ENCODE measurements at places on chromosomes 16 and 17.
A peak's percentile ranks its signal among the peaks of the same experiment; 100 is the strongest.

DNA sequence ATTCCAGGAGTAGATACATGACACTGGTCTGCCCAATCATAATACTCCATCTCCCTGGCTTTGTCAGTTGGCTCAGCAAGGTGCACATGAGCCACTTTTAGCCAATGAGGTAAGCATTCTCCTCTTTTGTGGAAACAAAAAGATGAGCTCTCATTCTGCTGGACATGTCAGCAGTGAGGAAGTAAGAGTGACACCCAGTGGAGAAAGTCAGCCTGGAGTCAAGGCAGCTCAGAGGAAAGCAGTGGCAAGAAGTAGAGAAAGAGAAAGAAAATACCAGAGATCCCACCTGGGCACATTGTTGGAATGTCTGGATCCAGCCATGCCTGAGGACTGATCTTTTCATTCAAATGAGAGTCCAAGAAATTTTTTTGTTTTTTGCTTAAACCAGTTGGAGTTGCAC is 496.9 kb upstream of the C16orf82 start:
- DNase-seq = peak; percentile 11

DNA sequence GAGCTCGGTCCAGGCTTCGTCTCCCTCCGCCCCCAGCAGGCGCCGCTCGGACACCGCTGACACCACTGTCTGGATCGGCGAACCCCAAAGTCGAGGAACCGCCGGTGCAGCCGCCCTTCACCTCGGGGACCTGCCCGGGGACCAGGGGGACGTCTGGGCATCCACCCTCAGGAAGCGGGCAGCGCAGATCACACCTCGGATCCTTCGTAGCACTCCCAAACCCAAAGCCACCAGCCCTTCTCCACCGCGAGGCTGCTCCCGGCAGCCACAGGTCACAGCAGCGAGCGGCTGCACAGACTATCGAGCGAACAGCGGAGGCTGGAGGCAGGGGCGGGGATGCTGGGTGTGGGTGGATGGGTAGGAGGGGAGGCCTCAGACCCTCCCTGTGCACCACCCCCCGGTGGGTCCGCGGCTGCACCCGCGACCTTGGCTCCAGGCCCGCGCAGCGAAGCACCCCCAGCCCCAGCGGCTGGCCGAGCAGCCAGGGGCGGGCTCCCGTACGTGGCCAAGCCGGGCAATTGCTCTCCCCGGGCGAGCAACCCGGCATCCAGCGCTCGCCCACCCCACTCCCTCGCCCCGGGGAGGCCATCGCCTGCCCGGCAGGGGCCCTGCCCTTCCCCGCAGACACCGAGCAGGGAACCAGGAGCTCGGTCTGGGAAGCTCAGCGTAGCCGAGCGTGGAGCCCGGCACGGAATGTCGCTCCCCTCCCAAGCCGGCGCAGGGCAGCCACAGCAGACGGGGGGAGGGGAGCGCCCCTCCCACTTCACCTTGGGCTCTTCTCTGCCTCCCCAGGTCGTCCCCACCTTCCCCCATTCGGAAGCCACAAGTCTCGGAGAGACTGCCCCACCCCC is 1.0 kb downstream of the SDK2 start:
- no peak for DNase-seq

DNA sequence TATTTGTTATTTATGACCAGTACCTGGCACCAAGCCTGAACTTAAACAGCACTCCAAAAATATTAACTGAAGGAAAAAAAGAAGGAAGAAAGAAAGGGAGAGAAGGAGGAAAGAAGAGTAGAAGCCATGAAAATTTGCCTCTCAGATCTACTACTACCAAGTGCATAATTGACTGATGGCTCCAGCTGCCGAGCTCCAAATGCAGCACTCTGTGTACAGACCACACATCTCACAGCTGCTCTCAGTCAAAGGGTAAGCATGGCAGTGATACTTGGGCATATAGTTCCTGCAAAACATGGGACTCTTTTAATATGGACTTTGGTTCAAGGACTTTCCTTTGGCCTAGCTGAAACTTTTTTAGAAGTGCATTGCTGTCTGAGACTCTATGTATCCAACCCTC is 44.0 kb upstream of the NOG start:
- no peak for DNase-seq

GRCh38 chr16:87236516-87237115 is 80.6 kb downstream of the C16orf95 start:
- DNase-seq = no peak

- no peak for DNase-seq
These were observed 34.4 kb upstream of the RGS9 start for GRCh38 chr17:65102788-65103187.

DNA sequence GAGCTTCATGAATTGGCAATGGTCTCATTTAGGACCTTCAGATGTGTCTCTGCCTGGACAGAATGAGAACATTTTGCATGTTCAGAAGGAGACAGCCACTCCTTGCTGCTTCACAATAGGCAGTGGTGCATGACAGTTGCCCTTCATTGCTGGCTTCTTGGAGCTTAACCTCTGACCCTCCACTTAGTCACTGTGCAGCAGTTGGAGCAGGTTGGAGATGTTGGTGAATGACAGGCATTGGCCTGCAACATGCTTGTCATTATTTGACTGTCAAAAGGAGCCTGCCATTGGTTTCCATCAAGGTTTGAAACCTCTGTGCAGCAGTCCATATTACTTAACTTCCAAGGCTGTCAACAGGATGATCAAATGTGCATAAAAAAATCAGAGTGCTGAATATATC is 22.7 kb downstream of the FTO start:
- DNase-seq = no peak

GRCh38 chr17:3582915-3583314 is 25.3 kb upstream of the TRPV3 start:
- DNase-seq = no peak
